Hippocampal formation (tissue), 2 donors: ENCODE measurements at places on chromosomes 1 and 21.
A peak's percentile ranks its signal among the peaks of the same experiment; 100 is the strongest.

DNA sequence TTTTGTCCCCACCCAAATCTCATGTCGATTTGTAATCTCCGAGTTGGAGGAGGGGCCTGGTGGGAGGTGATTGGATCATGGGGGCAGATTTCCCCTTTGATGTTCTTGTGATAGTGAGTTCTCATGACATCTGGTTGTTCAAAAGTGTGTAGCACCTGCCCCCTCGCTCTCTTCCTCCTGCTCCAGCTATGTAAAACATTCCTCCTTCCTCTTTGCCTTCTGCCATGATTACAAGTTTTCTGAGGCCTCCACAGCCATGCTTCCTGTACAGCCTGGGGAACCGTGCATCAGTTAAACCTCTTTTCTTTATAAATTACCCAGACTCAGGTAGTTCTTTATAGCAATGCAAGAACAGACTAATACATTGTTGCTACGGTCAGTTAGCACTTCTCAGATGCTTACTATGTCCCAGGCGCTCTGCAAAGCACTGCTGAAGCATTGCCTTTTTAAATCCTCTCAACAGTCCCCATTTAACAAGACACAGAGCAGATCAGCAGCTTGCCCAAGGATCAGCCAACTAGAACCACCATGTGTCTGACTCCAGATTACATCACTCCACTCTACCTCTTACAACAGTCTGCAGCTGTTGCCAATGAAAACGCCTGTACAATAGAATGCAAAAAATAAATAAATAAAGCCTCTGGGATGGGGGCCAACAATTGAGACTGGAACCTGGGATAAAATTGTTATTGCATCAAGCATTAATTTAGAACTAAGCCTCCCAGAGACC lies 52.4 kb upstream of the USP1 start:
- DNase-seq = peak; percentile 40

GRCh38 chr1:94863297-94863911 lies 43.2 kb downstream of the SLC44A3 start:
- DNase-seq = no peak

GRCh38 chr1:58515794-58516401 lies 30.6 kb downstream of the OMA1 start:
- DNase-seq = no peak

GRCh38 chr1:50936321-50936720 lies 23.7 kb downstream of the FAF1 start:
- DNase-seq = no peak

GRCh38 chr1:147849098-147849895 lies 53.3 kb upstream of the GJA8 start:
- no peak for DNase-seq
